Posterior cingulate gyrus (tissue), 11 donors: ENCODE measurements at places on chromosomes 6 and 20.

- DNase-seq = no peak
Observed at GRCh38 chr6:75275067-75275466, 9.5 kb downstream of the TMEM30A start.

DNA sequence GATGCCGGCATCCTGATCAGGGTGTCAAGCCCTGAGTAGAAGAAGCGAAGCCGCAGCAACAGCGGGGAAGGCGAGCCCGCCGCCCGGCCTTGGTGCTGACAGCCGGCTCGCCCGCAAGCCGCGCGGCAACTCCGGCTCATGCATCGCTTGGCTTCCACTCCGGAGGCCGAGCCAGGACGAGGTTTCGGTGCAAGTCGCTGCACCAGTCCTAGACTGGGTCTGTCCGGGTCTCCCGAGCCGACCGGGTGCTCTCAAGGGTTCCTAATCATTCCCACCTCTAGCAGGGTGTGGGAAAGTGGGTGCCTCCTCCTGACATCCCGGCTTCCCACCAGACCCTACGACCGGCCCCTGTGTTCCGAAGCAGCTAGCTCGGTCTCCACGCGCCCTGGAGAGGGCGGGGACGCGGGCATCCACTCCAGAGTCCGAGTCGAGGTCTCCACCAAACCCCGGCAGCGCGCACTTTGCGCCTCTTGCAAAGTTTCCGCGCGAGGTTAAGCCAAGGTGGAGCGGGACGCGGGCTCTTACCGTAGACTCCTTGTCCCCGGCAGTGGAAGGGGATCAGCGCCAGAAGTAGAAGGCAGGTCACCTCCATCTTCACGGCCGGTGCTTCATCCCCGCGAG, 1.4 kb downstream of the MDGA1 start:
- no peak for DNase-seq

DNA sequence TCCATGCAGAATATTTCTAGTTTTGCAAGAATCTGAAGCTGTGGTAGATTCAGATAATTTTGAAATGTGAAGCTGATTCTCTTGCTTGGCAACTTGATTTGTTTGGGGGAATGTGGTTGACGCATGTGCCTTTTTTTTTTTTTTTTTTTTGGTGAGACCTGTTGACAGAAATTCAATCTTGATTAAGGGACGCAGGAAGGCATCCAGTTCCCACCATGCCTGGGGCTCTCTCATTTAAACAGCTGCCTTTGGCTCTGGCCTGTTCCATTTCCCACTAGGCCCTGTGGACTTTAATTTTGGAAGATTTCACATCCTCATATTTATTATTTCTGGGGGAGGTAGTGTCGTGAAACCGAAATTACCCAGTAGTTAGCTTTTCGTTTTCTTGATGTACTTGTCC, 8.6 kb downstream of the TPX2 start:
- DNase-seq = no peak

GRCh38 chr6:75601304-75602245, at the start of gene SENP6:
TSS of gene SENP6 (plus strand) at chr6:75601880. CDS start at chr6:75602525, 645 bp downstream.
- DNase-seq = peak; percentile 72

DNA sequence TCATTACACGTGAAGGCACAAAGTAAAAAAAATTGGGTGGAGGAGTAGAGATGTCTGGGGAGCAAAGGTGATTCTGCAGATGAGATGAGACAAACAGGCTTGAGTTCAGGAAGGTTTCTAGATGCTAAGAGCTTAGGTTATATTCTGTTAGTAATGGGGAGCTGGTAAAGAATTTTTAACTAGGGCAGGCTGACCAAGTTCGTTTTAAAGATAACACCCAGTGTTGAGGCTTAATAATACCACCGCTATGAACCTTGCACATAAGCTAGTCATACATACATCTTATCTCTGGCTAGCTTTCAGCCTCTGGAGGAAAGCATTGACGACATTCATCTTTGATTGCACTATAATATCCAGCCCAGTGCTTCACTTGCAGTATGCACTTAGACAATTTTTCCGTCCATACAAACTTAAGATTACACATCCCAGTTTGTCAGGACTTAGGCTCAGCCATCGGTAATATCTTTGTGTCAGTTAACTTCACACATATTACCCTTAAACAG, 12.1 kb downstream of the NHSL1 start:
- no peak for DNase-seq

DNA sequence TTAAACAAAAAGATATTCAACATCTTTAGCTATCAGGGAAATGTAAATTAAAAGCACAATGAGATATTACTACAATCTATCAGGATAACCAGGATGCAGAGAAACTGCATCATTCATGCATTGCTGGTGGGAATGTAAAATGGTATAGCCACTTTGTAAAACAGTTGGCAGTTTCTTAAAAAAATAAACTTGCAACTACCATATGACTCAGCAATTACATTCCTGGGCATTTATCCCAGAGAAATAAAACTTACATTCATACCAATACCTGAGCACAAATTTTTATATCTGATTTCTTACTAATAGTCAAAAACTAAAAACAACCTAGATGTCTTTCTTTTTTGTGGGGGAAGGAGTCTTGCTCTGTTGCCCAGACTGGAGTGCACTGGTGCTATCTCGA, 190.3 kb upstream of the TAB2 start:
- DNase-seq = no peak

DNA sequence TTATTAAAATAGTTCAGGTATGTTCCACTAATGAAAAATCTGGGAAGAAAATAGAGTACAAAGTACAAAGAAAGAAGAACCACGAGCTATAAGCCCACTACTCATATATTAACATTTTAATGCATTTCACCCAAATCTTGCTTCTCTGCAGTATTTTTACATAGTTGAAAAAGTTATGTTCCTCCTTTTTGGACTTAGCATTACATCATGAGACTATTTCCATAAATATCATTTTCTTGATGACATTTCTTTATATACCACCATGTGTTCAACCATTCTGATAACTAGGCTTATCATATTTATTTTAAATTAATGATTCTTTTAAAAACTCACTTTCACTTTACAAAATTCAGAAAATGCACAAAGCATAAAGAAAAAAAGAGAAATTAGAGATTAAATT, 3.0 kb downstream of the IPCEF1 start:
- no peak for DNase-seq

- no peak for DNase-seq
Observed at GRCh38 chr6:159505140-159505922, 187.7 kb downstream of the SOD2 start.

DNA sequence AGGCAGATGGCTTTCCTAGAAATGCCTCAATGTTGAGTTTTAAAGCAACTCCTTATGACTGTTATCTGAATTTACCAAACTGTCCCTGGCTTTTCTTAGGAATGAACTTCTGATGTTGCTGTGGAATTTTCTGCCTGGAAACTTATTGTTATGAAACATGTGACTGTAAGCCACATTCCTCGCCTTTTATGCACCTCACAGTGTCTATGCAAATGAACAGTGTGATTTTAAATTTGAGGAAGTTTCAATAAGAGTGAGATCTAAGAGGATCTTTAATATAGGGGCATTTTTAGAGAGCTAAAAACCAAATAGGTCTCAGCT, 2.4 kb upstream of the CCR6 start:
- DNase-seq = no peak

DNA sequence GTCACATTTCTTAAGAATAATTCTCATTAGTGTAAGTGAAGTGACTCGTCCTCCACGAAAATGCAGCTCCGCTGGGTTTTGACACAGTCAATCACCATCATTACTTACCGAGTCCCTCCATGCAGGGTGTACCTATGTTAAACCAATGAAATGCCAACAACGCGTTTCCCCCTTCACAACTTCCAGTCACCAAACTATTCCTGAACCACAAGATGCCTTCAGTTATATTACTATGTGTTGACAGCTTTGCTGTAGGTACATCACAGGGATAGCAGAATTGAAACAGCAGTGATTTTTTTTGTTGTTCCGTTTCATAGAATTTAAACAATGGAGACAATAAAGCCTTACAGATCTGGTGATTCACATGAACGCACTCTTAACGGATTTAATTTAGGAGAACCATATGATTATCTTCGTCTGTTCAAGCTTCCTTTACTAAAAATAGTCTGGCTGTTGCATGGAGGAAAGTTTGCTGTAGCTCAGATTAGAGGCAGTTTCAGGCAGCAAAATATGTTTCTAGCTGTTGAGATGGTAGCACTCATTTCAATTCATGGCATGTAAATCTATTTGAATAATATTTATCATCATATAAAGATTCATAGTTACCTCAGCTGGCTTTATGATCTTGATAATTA, 652.8 kb downstream of the PRKN start:
- DNase-seq = no peak

DNA sequence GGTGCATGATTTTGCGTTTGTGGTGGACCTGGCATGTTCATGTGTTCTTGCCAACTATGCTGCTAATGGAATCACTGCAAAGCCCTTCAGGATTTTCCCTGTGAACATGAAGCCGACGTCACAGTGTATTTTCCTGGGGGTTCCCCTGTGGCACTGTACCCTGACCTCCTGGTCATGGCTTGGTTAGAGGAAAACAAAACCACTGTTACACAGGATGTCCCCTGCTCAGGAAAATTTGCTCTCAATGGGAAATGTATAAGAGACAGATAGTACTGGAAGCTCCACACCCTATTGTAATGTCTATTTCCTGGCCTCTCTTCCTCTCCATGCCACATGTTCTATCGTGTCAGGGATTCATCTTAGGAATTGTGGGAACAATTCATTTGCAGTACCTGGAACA, 19.7 kb downstream of the TSHZ2 start:
- no peak for DNase-seq

DNA sequence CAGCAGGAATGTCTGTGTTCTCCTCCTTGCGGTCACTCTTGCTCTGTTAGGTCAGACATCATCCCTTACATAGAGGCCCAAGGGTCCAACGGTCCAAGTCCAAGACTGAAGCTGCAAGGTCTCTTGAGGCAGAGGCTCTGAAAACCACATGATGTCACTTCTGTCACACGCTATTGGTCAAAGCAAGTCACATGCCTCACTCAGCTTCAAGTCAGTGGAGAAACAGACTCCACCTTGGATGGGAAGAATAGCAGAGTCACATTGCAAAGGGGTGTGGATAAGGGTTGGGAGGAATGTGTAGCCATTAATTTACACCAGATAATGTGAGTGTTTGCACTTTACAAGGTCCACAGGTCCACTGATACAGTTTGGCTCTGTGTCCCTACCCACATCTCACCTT, 17.5 kb downstream of the SLC52A3 start:
- no peak for DNase-seq

GRCh38 chr20:16712511-16712947, 17.3 kb upstream of the SNRPB2 start:
- DNase-seq = no peak
